Endodermal cell (in vitro differentiated cells): ENCODE measurements at places on chromosomes 5 and 9. TPM values are rescaled to one million over a fixed set of nuclear protein-coding genes. Genes with fewer than 3 reads are reported as not detected.

DNA sequence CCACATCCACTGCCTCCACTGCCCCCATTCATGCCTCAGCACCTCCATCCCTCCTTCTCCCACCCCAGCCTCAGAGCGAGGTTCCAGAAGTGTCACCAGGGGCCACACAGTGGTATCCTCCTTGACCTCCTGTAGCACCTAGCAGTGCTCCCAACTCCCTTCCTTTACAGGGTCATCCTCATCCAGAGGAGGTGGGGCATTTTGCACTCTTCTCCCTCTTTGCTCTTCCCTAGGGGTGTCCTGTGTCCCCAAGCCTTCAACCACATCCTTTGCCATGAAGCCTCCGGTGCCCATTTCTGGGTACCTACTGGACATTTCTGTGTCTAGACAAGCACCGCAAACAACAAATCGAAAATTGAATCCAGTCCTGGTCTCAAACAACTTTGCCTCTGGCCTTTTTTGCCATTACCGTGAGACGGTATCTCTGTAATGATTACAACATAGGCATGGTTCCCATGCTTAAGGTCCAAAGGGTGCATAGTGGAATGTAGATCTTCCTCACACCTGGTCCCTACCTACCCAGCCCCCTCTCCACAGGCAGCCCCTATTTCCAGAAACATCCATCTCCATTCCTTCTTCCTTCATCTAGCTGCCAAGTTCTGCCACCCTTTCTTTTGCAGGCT, 17.6 kb downstream of the WWC1 start:
- no peak for DNase-seq

The SHOC1 gene
- not detected in 2 replicates for total RNA-seq

The LURAP1L gene
- total RNA-seq = 0.24 and 0.38 TPM in 2 replicates

DNA sequence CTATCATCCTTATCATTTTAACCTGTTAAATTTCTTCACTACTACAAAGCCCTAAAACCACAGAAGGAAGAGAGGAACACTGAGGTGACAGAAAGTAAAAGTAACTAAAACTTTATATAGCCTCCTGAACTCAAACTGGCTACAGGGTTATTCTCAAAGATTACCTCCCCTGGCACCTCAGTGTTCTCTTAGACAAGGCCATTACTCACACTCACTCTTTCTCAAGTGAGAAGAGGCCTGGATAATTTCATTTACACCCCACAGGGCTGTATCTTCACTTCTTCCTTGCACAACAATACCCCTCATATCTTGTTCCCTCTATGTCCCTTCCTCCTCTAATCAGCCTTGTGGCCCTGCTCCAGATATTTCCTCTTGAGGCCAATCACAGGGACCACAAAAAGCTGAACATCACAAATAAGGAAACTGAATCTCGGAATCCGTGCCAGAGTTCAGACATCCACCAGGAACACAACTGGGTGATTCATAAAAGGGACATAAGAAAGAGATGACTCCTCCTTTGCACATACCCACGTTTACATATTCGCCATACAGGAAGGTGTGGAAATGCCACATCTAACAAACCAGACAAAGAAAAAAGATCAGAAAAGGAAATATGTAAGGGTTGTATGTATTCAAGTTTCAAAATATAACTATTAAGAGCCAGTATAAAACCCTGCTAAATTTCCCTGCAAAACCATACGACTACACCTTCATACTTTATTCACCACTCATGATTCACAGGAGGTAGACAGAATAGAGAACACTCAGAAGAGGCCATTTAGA, 1.7 kb upstream of the KLHL3 start:
- DNase-seq = peak; percentile 29

DNA sequence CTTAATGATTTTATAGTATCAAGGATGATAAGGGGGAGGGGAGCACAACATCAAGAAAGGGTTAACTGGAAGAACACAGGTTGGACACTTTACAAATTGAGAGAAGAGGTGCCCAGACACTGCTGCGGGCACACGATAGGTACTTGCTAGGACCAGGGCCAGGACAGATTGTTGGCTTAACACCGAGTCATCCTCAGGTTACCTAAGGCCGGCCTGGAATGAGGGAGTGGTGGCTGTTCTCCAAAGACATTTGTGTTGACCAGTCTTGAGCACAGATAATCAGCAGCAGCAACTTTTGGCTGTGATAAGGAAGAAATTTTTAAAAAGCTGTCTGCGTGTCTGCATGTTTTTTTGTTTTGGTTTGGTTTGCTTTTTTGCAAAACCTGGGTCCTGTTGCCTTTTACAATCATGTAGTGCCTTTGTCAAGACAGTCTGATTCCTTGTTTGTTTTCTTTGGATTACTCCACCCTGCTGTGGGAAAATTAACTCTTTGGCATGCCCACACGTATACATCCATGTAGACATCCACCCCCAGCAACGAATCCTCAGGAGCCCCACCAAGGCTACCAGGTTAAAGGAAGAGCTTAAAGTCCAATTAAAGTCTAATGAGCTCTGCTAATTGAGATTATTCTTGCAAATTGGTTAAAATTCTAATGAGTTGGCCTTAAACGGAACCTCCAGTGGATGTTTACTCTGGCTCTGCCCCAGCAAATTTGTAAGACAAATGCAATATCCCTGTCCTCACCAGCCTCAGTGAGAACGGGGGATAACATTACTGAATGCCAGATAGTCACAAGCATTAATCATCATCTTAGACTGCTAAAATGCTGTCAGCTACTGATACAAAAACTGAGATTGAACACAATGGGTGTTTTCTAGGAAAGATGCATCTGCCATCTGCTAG, 382.3 kb downstream of the ACTL7B start:
- DNase-seq = no peak

DNA sequence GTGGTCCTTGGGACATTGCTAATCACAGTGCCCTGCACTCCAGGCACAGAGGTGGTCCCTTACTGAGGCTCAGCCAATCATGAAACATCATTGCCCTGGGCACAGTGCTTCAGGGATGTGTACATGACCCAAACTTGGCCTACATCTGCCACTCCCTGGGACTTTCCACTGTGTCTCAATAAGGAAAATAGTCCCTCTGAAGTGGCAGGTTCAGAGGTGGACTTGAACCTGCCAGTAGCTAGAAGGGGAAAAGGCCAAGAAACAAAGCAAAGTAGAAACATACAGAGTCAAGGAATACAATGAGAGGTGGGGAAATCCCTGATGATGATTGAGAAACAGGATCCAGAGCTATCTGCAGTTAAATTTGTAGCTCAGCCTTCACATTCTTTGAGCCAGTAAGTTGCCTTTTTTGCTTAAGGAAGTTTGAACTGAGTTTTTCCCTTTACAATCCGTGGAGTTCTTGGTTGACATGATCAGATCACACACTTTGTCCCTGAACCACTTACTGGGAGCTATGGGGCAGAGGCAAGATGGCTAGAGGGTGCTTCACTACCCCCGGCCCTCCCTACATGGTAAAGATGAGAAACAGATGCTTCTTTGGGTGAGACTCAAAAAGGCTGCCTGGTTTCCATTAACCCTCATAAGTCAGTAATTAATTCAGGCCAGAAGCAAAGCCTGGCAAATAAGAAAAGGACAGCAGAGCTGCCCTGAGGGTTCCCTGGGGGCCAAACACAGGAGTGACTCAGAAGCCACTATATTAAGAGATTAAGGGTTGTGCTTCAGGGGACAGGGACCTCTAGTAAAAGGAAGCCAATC, 57.6 kb downstream of the SH3TC2 start:
- DNase-seq = no peak

DNA sequence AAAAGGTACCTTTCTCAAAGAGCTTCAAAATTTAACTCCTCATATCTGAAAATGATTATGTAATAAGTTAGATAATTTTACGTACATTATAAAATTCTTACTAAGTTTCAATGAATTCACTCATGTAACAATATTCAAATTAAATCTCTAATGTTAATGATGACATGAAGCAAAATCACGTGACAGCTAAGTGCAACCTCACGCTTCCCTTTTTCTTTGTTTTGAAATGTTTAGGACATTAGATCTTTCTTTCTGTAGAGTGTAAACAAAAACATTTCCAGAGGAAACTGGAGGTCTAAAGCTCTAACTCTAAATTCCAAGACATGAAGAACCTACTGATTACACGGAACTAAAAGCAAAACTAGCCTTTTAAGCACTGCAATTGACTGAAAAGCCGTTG, 227.3 kb upstream of the TBCA start:
- no peak for DNase-seq

The PPP1R26 gene
- 43.2 and 49.8 TPM in 2 replicates for total RNA-seq

DNA sequence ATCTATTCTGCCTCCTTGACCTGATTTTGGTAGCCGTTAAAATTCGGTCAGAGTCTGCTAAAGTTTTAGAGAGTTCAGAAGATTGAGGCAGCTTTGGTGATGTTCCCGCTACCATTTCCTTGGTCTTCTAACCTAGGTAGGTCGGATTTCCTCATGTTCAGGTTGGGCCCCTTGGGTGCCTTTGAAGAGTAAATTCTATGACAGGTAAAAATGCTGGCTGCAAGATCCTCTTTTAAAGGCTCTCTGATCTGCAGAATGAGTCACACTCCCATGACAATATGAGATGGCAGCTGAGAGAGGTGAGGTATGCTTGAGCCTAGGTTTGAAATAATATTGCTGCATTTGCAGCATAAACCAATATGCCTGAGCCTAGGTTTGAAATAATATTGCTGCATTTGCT, 198.9 kb downstream of the TSSK1B start:
- no peak for DNase-seq

DNA sequence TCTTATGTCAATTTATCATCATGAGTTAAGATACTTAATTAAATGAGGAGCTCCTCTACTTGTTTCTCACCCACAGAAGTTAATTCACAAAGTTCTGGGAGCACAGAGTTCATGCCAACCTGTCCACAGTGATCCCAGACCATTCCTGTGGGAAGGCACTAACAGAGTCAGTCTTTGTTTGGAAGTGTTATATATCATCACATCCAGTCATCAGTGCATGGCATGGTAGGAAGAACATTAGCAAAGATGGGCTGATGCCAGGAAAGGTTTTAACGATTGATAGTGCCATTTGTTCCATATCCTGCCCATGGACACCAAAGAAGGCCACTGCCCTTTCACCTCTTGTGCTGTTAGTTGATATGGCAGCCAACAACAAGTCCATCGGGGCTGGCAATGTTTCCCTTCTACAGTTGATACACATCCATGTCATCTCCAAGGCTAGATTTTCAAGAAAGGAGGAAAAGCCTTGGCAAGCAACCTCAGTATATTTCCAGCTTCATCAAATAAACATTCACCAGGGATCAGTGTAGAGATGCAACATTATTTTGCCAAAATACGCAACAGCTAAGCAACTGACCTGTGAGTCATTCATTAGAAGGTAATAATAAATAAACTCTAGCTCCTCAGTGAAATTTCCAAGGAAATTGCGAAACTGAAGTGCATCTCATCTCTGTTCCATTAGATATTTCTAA, 169.6 kb downstream of the RORB start:
- no peak for DNase-seq

- DNase-seq = peak; percentile 83
Measured at GRCh38 chr9:88310310-88310980, 77.8 kb upstream of the SPIN1 start.
